IMR-90 (cell line): ENCODE measurements at places on chromosomes 7 and 10. TPM values are rescaled to one million over a fixed set of nuclear protein-coding genes. Genes with fewer than 3 reads are reported as not detected.

GRCh38 chr7:51034521-51035264 is 252.0 kb upstream of the GRB10 start:
- peaks cover 15% of the 10 kb centered on the region for H3K4me1 ChIP-seq
- H3K36me3 ChIP-seq: no peaks in the 10 kb centered on the region
- peak overlapping the region; percentile 24 for H3K27ac ChIP-seq
- peak; percentile 76 for DNase-seq
- H3K4me3 ChIP-seq: no peak overlapping the region

SLC18A2 gene
- total RNA-seq: not detected in 2 replicates

PILRA gene
- not detected in 2 replicates for total RNA-seq

DNA sequence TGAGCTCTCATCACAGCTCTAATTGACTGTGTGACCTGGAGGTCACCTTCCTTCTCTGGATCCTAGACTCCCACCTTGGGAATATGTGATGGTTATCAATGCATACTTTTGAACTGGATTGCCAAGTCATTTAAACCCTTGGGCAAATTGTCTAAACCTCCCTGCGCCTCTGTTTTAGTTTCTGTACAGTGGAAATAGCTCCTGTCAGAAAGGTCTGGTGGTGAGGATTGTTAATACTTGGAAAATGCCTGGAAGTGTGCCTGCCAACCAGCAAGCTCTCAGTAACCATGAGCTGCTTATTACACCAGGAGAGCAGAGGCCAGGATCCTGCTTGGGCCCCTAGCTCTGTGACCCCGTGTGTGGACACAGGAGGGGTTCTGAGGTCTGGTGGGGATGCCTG is 108.7 kb upstream of the PPIF start:
- H3K4me1 ChIP-seq: peaks cover 39% of the 10 kb centered on the region
- no peaks in the 10 kb centered on the region for H3K27me3 ChIP-seq
- DNase-seq: peak; percentile 63
- H3K36me3 ChIP-seq: peaks cover 13% of the 10 kb centered on the region; the same call in 1 of the 2 replicates
- H3K4me3 ChIP-seq: no peak overlapping the region
- H3K27ac ChIP-seq: peak overlapping the region; percentile 23; the same call in 1 of the 2 replicates

GRCh38 chr10:32923134-32923533 is 34.9 kb downstream of the ITGB1 start:
- peaks cover 8% of the 10 kb centered on the region for H3K4me1 ChIP-seq
- DNase-seq: no peak
- H3K4me3 ChIP-seq: no peak overlapping the region
- peaks cover 68% of the 10 kb centered on the region for H3K36me3 ChIP-seq
